ENCODE measurements at places on chromosomes 4 and X. TPM values are rescaled to one million over a fixed set of nuclear protein-coding genes. Genes with fewer than 3 reads are reported as not detected.

SPOCK3 gene
- total RNA-seq, result 0.82 TPM

VEGFD gene
- 1.0 TPM for total RNA-seq

ANXA5 gene
- total RNA-seq, result 264 TPM

HTT-AS gene
- not detected for total RNA-seq

EXOC1L gene
- total RNA-seq, result not detected

ABRAXAS1 gene
- 10.5 TPM for total RNA-seq

AMOT gene
- 6.2 TPM for total RNA-seq

H2BW2 gene
- not detected for total RNA-seq

MAGED1 gene
- total RNA-seq, result 54.9 TPM

OPRPN gene
- not detected for total RNA-seq
